ENCODE measurements at places on chromosomes 5 and 9.

DNA sequence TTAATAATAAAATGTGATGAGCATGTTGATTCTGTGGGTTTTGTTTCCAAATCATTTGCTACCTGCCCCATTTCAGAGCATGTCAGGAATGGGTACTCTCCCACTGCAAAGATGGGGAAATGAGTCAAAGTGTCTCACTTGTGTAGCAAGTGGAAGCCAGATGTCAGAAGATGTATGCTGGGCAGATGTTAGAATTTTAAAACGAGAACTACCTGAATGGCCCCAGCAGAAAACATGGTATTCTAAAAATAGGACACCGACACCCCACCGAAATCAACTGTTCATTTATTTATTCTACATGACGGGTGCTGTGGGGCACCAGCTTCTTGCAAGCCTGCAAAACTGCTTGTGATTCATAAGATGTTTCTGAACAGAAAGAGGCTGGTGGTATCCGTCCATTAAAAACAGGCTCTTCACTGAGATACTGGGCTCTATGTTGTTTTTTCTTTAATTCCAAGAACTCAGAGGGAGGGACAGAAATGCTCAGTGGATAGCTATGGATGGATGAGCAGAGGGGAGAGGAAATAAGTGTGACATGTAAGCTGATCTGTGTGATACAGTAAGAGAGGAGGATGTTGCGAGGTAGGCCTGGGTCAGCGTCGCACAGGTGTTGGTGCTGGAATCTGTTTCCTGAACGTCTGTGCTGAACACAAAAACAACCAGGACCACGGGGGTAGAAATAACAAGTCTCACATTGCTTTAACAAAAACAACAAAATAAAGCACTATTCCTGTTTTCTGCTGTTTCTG lies 157.2 kb downstream of the EFNA5 start:
- no peak for DNase-seq

DNA sequence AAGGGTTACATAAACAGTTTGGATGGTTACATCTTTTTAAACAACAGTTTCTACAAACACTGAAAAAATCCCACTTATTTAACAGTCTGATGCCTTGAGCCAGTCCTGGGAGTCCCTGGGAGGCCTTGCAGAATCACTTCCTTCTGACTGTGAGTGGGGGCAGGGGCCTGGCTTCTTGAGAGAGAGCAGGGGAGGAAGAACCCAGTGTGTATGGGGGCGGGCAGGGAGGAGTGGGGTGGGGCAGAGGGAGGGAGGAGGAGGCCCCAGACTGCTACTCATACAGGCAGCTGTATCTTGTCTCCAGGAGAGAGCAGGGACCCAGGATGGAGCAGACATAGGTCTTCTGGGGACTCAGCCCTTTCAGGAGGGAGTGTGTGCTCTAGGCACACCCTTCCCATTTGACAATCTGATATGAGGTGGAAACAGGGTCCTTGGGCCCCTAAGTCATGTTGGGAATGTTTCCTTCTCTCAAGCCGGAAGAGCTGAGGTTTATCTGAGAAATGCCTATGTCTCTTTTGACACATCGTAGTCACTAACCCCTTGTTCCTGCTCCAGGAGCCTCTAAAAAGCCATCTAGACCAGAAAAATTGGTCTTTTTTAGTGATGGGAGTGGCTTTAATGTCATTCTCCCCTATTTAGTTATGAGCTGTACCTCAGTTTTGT lies 52.8 kb downstream of the IRF1 start:
- DNase-seq: no peak

- DNase-seq: no peak
Measured at GRCh38 chr9:94212531-94212930, 46.6 kb upstream of the ZNF169 start.

- no peak for DNase-seq
Measured at GRCh38 chr5:15783734-15784133, 283.8 kb downstream of the FBXL7 start.

DNA sequence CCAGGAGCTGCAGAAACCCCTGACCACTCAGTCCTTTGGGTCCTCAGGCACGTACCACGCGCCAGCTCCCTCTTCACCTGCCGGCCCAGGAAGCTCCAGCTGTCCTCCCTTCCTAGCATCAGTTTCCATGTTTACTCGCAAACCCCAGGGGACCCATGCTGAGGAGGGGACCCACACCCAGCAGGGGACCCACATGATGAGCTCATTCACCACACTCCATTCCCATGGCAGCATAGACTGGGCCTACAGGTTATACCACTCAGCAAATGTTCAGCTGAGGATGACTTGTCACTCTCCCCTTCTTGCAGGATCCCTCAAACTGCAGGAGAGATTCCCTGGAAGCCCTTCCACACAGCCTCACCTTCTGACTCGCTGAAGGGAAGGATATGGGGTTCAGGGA lies 73.5 kb upstream of the GALNT10 start:
- DNase-seq: no peak

DNA sequence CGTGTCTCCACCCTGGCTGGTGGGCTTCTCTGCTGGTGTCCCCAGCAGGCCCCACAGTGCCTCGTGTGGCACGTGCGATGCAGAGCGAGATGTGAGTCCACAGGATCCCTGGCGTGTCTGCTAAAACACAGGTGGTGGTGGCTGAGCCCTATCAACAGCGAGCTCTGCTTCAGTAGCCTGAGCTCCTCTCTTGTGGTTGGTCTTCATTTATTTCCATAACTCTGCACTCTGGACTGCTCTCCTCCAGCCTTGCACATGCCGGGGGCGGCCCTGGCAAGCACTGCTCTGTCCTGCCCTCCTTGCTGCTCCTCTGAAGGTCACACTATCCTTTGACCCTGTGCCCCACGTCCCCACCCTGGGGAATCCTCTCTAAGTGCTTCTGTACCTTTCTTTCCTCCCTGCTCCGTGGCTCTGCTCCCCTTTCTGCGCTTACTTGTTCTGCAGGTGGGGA lies 59.2 kb downstream of the NSUN2 start:
- no peak for DNase-seq

DNA sequence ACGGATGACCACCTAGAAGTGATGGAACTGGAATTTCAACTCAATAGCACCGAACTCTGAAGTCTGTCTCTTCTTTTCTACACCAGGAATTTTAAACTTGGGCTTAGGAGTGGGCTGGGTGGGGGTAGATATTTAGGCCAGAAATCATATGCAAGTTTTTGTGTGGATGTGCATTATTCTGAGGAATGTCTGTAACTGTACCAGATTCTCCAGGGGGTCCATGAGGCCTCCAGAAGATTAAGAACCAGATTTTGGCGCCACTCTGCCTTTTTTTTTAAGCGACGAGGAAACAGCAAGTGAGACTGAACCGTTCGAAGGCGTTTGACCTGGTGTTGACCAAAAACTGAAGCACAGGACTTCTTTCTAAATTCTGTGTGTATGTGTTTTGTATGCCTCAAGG lies 88.8 kb upstream of the TTC23L start:
- no peak for DNase-seq

- DNase-seq: no peak
Measured at GRCh38 chr5:24161559-24161958, 483.2 kb downstream of the CDH10 start.
